ENCODE measurements at places on chromosomes 1 and 21. TPM values are rescaled to one million over a fixed set of nuclear protein-coding genes. Genes with fewer than 3 reads are reported as not detected.

Gene OLFM3
- 1.2 TPM for total RNA-seq

Gene ZNF683
- not detected for total RNA-seq

Gene TEDDM1
- total RNA-seq: not detected

Gene ZSCAN20
- total RNA-seq: 3.8 TPM

- DNase-seq: no peak
These were observed 148.9 kb downstream of the AJAP1 start for GRCh38 chr1:4803335-4803734.

GRCh38 chr1:187053876-187054275, 225.1 kb downstream of the PLA2G4A start:
- no peak for DNase-seq

DNA sequence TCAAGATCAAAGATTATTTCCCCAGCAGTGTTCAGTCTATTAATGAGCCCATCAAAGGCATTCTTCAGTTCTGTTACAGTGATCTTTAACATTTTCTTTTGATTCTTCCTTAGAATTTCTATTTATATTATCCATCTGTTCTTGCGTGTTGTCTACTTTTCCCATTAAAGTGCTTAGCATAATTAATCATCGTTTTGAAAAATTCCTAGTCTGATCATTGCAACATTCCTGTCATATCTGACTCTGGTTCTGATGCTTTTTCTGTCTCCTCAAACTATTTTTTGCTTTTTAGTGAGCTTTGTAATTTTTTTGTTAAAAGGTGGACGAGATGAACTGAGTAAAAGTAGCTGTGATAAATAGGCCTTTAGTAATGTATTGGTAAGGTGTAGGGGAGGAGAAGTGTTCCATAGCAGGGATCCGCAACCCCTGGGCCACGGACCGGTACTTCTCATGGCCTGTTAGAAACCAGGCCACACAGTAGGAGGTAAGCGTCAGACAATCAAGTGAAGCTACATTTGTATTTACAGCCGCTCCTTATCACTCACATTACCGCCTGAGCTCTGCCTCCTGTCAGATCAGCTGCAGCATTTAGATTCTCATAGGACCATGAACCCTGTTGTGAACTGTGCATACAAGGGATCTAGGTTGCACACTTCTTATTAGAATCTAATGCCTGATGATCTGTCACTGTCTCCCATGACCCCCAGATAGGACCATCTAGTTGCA, 163.3 kb downstream of the PIK3R3 start:
- no peak for DNase-seq

DNA sequence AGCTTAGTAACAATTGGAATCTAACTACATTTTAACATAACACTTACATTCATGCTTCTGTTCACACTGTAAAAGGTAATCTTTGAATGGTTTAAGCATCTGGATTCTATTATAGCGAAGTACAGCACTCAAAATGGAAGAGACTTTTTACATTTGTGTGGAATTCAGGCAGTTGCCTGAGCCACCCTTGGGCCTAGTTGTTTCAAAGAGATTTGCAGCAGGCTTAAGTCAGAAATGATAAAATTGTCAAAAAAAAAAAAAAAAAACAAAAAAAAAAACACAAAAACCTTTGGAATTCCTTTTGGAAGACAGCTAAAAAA, 199.9 kb downstream of the LYPLAL1 start:
- no peak for DNase-seq

GRCh38 chr1:5994713-5995621, 2.7 kb upstream of the NPHP4 start:
- no peak for DNase-seq

- DNase-seq: no peak
These were observed 288.5 kb upstream of the SNX7 start for GRCh38 chr1:98373056-98373455.

Measured in H4 (cell line).